ENCODE measurements at places on chromosomes 3 and 15.
A peak's percentile ranks its signal among the peaks of the same experiment; 100 is the strongest.

DNA sequence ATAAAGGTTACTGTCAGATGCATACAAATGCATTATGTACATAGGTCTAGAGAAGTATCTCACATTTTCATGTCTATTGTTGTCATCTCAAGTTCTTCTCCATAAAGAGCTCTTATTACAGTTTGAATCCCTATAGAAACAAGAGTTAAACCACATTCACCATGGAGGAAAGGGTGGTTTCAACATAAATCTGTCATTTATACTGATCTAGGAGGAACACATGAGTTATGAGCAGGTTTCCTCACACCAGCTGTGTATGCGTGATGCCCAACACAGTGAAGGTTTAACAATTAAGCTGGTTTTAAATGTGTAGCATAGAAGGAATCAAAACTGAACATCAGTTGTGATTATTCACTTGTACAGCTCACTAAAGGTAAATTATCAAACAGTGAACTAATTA, 251.7 kb downstream of the KCNMB2 start:
- DNase-seq = no peak

- peak; percentile 40 for DNase-seq
Observed at GRCh38 chr3:184662187-184662586, 49.7 kb downstream of the MAGEF1 start.

GRCh38 chr15:100261302-100262240, 80.2 kb downstream of the ADAMTS17 start:
- DNase-seq = no peak

- peak; percentile 67 for DNase-seq
Observed at GRCh38 chr3:194133661-194134230, 2.2 kb upstream of the HES1 start.

DNA sequence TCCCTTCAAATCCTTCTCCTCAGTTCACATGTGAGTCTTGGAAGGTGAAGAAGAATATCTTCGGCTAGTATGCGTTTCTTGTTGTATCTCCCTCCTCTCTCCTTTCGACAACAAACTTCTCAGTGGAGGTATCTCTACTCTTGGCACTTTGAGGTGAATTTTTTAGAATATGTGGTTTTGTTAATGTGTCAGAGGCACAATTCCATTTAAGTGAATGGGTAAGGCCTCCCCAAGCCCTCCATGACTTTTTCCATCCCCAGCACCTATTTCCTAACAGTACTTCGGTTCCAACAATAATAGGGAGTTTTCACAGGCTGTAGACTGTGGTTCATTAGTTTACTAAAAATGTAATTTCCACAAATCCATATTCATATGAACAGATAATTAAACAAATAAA, 74.2 kb downstream of the TM4SF4 start:
- no peak for DNase-seq

- DNase-seq = no peak
Observed at GRCh38 chr3:76827701-76828226, 212.1 kb upstream of the ROBO2 start.

- peak; percentile 96 for DNase-seq
Observed at GRCh38 chr3:15982667-15983196, 185.0 kb upstream of the ANKRD28 start.

DNA sequence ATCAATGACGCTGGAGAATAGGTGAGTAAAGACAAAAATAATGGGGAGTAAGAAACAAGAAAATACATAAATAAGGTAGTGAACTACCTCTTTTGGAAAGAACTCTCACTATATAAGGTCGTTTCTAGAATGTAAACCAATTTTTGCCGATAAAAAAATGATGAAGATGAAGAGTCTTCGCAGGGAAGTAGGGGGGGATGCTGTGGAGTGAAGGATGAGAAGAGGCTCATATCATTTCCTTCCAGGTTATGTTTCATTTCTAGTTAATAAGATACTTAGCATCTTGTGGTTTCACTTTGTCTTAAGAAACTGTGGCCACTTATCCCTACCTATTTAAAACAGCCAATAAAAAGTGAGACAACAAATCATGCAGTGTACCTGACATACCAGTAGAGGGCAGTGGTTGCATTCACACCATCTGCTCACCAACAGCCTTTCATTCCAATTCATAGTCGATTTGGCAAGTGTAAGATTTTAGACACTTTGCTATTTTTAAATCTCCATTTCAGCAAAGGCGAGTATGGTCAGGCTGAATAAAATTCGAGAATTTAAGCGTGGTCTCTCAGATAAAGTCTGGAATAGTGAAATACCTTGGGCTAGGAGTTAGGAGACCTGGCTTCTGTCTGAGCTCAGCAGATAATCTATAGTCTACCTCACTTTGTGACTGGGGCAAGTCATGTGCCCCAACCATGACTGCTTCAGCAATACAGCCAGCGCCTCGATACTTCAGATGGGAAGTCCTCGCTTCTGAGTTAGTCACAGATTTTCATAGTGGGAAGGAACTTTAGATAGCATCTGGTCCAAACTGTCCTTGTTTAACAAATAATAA, 28.9 kb upstream of the ICE2 start:
- peak; percentile 68 for DNase-seq

GRCh38 chr3:49135499-49135898, 2.6 kb upstream of the LAMB2 start:
- no peak for DNase-seq

- no peak for DNase-seq
Observed at GRCh38 chr15:45180201-45180600, 7.6 kb downstream of the SHF start.

GRCh38 chr3:13518516-13518953, 30.4 kb upstream of the FBLN2 start:
- DNase-seq = no peak

GRCh38 chr3:65706776-65707568, 331.7 kb downstream of the MAGI1 start:
- DNase-seq = peak; percentile 18

DNA sequence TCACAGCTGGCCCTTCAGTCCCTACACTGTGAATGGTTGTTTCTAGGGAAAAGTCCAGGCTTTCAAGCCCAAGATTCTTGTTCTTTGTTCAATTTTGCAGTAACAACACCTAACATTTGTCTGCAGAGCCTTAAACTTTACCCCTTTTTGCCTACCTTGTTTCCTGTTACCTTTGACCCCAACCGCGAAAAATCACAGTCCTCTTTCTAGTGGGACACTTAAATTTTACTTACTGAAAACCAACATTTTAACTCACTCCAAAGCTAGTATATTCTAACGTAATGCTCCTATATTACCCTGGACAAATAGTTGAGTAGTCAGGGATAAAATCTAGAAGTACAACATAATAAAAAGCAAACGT, 649 bp upstream of the PIK3CB start:
- no peak for DNase-seq

DNA sequence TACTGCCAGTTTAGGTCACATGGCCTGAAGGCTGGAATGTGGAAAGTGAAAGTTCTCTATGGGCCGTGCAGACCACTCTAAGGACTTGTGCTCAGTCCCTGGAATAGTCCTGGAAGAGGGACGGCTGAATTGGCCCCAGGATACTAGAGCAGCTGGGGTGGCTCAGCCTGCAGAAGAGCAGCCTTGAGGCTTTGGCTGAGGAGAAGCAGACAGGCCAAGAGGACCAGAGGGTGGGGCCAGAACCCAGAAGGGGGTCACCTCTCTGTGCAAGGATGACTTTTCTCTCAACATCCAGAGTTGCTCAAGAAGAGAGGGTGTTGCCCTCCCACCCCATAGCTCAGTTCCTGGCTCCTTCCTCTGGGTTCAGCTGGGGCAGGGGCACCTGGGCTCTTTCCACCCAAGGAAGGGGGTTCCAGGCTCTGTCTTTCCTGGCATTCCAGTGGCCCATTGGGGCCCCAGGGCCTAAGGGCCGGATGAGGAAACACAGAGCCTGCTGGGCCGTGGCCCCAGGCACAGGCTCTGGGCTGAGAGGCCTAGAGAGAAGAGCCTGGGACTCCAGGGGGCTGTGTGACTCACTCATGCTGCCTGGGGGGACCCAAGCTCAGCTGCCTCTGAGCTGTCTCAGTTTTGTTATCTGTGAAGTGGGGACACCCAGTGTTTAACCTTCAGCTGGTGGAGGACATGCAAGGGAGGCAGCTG, 8.5 kb upstream of the FBLN2 start:
- no peak for DNase-seq

- DNase-seq = peak; percentile 51
Observed at GRCh38 chr3:69161587-69162307, 39.4 kb upstream of the LMOD3 start.

DNA sequence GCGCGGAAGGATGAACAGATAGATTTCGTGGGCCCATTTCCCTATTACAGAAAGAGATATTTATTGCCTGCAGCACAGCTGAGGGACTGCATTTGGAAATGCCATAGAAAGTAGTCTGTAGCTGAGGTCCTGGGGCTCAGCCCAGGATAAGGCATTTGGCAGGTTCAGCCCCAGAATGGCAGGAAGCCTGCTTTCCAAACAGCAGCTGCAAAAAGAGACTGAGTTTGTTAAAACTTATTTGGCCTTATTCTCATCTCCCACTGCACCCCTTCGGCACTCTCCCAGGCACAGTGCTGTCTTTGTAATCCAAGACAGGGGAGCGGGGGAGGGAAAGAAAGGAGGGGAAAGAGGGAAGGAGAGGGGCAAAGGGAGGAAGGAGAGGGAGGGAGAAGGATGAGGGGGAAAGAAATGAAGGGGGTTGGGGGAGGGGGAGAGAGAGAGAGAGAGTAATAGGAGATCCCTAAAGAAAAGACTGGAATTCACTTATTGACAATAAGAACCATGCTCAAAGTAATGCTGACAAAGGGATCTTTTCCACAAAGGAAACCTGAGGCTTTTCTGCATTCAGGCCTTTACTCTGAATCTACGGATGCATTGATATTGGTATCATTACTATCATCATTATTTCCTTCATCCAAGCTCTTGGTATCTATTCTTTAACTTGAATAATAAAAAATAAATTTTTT, 94.0 kb upstream of the LRRN1 start:
- no peak for DNase-seq

DNA sequence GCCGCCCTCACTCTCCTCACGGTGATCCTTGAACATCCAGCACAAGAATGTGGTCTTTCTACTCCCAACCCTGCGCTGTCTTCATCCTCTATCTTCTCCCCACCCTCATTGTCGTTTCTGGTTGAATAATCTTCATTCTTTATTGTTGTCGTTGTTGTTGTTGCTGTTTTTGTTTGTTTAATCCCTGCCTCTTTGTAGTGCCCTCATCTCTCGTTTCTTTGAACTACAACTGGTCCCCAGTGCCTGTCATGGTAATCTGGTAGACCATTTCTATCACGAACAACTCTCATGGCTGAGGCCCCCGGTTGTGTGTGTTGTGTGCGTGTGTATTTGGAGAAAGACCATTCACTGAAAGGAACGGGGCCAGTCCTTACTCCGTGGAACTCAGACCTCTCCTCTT, 1.3 kb upstream of the MYO5A start:
- DNase-seq = no peak

DNA sequence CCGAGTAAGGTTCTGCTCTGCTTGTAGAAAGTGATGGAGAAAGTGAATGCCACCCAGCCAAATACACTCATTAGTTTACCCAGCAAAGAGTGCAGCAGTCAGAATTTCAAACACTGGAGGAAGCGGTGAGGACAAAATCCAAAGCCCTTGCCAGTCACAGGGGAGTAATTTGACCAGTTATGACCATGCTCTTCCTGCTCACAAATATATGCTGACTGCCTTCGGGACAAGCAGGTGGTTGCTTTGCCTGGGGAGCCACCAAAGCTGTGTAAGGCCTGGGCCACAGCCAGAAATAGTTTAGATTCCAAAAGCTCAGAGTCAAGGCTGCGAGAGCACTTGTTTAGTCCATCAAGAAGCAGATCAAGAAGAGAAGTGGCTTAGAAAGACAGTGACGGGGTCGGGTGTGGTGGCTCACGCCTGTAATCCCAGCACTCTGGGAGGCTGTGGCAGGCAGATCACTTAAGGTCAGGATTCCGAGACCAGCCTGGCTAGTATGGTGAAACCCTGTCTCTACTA, 51.0 kb upstream of the ATP13A3 start:
- DNase-seq = peak; percentile 78

GRCh38 chr3:96478496-96478895, 335.9 kb upstream of the EPHA6 start:
- DNase-seq = no peak

- peak; percentile 36 for DNase-seq
Observed at GRCh38 chr3:162729686-162730085, 1233.1 kb downstream of the OTOL1 start.

DNA sequence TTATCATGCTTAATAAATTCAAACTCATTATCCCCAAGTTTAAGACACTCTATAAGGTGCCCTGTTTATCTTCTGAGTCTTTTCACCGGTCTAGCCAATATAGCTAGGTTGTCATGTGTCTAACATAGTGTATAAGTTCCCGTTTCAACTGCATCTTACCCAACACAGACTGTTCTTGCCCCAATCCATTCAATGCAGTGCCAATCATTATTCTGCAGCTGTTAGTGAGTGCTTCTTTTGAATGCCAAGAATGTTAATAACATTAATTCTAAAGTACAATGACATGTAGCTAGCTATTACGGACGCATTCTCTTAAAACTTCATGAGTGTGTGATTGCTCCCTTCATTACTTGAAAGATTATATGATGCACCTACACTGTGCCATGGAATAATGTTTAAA, 646.4 kb upstream of the NR2F2 start:
- no peak for DNase-seq

DNA sequence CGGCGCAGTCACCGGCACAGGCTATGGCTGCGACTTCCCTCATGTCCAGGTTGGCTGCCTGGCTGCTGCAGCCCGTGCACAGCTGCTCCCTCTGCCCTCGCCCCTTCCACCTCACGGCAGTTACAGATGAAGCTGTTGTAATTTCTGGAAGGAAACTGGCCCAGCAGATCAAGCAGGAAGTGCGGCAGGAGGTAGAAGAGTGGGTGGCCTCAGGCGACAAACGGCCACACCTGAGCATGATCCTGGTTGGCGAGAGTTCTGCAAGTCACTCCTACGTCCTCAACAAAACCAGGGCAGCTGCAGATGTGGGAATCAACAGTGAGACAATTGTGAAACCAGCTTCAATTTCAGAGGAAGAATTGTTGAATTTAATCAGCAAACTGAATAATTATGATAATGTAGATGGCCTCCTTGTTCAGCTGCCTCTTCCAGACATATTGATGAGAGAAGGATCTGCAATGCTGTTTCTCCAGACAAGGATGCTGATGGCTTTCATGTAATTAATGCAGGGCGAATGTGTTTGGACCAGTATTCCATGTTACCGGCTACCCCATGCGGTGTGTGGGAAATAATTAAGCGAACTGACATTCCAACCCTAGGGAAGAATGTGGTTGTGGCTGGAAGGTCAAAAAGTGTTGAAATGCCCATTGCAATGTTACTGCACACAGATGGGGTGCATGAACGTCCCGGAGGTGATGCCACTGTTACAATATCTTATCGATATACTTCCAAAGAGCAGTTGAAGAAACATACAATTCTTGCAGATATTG, 13.2 kb upstream of the GNB4 start:
- no peak for DNase-seq
